ENCODE measurements at places on chromosomes 7 and 10.

DNA sequence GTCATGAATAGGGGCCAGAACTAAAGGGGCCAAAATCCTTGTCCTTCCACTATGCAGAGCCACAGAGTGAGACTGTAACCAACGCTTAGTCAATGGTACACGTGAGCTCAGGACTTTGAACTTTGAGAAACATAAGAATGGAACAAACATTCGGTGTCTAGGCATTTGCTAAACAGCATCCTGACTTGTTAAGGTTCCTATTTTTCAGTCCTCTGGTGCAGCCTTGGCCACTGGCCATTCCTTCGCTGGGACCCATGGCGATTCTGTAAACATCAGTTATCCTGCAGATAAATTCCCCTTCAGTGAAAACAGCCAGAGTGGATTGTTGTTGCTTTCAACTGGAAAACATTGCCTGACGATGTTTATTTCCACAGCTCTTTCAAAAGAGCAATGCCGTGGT is 266.8 kb downstream of the SORCS1 start:
- DNase-seq = no peak

DNA sequence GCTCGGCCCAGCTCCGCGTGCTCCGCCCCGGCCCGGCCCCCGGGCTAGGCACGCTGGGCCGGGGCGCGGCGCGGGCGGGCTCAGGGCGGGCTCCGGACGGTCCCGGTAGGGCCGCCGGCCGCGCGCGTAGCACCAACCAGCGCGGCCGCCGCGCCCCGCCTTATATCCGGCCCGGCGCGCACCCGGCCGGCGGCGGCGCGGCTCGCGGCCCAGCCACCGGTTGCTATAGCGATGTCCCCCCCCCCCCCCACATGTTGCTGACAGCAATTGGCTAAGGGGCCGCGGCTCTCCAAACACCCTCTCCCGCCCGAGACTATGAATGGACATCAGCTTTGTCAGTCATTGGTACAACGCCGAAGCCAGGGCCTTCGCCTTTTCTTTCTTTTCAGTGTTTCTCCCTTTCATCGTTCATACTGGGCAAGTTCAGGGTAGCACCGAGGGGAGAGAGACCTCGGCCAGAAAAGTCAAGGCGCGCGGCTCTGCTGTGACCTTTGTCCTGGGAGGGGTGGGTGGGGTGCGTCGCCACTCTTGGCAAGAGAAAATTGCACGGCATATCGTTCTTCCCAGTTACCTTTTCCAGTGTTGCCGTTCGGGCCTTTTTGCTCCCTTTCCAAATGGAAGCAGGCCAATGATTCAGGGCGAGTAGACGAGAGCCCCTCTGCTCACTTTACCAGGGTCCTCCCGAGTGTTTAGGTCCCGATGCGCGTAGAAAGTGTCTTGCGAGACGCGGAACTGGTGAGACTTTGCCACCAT is 354.2 kb downstream of the DNAJB6 start:
- DNase-seq = no peak

GRCh38 chr7:98281757-98282606 is 496 bp downstream of the BRI3 start:
- no peak for DNase-seq

GRCh38 chr7:41193738-41194282 is 509.1 kb downstream of the INHBA start:
- no peak for DNase-seq

- DNase-seq = no peak
Observed at GRCh38 chr10:36538953-36539586, 586.3 kb upstream of the ANKRD30A start.

GRCh38 chr7:120794106-120794729 is 63.7 kb downstream of the TSPAN12 start:
- DNase-seq = no peak

DNA sequence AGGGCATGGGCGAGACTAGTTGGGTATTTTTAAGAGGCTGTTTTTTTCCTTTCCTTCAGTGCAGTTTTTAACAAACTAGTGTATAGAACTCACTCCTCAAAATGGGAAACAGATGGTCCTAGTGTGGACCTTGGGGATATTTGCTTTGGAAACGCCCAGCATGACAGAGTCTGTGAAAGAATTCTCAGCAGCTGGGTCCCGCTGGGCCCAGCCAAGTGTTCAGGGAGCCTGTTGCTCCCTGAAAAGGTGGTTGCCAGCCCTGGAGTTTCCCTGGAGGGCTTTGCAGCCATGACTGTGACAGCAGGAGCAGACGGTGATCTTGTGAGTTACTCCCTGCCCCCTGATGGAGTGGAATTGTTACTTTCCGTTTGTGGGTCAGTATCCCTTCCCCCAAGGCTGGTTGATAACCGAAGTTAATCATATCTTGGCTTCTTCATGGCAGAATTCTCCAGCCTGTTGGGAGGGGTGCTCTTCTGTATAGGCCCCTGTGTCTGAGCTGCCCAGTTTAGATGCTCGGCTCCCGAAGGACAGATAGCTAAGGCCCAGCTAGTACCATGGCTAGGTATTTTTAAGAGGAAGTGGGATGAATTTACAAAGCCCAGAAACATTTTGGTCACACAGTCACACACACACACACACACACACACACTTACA is 278.6 kb upstream of the HABP2 start:
- DNase-seq = no peak

DNA sequence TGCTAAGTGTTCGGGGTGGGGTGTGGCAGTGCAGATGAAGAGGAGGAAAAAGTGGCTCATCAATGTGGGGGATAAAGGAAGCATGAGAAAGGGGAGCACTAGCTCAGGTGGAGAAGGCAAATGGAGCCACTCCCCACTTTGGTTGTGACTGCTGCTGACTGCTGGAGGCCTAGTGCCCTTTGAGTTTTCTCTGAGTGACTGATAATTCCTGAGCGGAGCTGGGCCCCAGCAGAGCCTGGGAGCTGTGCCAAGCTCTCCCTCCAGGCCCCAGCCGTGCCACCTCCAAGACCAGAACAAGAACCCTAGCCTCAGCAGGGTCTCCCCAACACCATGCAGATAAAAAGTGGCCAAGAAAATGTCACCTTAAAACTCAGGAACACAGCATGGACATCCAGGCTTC is 9.7 kb upstream of the RASSF4 start:
- DNase-seq = no peak

- no peak for DNase-seq
Observed at GRCh38 chr10:8310930-8311329, 256.4 kb downstream of the GATA3 start.

DNA sequence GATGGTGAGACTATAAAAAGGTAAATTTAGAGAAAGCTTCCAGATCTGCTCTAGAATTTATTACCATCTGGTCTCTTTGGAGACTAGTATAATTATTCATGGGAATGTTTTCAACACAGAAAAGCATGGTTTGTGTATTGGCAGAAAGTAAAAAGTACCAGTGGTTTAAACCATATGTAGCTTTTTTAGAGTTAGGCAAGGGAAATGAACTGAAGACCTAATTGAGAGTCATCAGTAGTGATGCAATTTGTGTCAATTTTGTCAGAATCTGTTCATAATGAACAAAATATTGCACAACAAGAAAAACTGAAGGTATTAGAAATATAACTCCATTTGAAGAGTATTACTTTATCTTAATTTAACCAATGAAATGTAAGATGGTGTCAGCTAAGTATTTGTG is 181.4 kb downstream of the ADK start:
- no peak for DNase-seq

DNA sequence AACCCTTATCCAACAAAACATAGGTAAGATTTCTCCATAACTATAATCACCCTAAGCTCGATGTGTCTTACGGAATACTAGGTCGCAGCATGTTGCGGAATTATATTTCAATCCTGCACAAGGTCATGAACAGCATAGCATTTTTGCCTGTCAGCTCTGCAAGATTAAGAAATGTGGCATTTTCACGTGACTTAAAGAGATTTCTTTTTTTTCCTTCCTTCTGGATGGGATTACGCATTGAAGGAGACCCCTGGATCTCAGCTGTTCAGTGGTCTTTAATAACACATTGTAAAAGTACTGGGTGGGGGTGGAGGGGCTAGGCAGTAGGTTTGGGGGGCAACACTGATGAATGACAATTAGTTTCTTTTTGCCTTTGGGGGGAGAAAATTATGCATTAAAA is 106.7 kb downstream of the CUBN start:
- DNase-seq = no peak

GRCh38 chr10:71372882-71373495 is 23.7 kb upstream of the CDH23 start:
- DNase-seq = no peak

- no peak for DNase-seq
Observed at GRCh38 chr7:130387628-130388403, 7.5 kb downstream of the CPA1 start.

DNA sequence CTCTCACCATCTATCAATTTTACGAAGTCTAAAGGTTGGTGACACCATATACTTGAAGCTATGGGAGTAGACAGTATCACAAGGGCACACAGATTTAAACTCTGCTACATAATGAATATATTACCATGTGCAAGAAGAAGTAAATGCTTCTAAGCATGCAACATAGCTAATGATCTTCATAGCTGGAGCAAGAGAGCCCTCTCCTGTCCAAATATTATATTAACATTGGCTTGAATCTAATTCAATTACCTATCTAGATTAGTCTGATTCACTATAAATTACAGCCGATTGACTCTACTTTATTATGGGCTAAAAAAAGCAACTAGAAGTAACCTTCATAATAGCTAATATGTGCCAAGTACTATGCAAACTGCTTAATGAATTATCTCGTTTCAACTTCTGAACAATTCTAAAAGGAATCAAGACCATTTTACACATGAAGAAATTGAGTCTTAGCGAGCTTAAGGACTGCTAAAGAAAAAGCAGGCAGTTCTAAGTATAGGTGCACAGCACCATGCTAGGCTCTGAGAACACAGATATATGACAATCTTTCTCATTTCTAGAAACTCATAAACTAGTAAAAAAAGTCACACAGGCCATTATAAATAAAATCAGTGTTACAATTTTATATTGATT is 21.9 kb downstream of the FRA10AC1 start:
- DNase-seq = no peak

GRCh38 chr7:20441346-20441745 is 110.6 kb downstream of the ITGB8 start:
- no peak for DNase-seq

- no peak for DNase-seq
Observed at GRCh38 chr10:73263693-73264347, 11.4 kb upstream of the MRPS16 start.

DNA sequence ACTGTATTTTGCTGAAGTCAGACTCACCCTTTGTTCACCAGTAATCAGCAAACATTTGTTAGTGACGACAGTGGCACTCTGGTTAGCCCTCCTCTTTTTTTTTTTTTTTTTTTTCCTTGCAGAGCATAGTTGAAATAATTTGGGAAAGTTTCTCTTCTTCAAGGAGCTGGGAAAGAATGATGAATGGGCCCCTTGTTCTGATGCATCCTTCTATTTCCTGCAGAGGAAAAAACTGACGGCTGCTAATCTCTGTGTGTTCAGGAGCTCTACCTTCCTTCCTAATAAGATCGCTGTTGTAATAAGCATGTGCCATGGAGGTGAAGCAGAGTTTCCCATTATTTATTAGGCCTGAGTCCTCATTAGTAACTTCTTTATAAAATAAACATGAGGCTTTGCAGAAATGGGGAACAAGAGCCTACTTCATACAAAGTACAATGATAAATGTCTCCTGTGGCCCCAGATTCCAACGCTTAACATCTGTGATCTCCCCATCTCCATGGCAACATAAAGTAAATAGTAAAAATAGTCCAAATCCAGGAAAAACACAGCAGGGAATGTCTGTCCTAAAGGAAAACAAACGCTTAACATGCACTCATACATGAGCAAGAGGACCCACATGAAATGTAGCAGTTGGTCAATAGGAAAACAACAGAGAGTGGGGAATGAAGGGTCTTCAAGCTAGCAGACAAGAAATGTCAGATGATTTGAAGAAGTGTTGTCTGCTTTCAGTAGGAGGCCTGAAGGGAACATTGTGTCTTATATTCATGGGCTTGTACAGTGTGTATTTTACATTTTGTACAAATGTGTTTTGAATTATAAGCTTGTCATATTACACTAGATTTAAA is 59.1 kb upstream of the CALD1 start:
- DNase-seq = no peak

- no peak for DNase-seq
Observed at GRCh38 chr10:44830022-44830421, 81.1 kb upstream of the TMEM72 start.

DNA sequence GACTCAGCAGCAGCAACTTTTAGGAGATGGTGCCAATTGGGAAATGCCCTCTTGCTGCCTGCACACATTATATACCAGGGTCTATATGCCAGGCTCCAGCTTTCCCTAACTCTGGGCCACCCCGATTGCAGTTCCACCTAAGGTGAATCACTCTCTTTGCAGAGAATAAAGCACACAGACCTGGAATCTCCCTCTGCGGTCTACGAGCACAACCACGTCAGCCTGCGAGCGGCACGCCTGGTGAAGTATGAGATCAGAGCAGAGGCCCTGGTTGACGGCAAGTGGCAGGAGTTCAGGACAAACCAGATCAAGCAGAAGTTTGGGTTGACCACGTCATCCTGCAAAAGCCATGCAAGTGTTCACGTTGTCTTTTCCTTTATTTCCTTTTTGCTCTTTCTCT is 38.2 kb upstream of the PLEKHA1 start:
- no peak for DNase-seq

DNA sequence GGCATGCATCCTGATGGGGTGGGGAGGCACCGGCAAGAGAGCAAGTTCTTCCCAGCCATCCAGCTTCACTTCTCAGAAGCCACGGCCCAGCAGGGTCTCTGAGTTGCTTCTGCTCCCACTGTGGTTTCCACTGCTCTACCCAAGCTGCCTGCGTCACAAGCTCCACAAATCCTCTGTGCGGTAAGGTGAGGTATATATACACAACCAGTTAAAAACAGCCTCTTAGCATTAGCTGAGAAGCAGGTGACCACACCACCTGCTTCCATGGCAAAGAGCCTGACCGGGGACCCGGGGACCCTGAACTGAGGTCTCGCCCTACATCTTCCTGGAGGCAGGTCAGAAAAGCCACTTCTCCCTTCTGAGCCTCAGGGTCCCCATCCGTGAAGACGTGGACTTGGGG is 46.9 kb upstream of the NPFFR1 start:
- no peak for DNase-seq

- DNase-seq = no peak
Observed at GRCh38 chr10:73379064-73379748, 20.5 kb upstream of the CFAP70 start.

DNA sequence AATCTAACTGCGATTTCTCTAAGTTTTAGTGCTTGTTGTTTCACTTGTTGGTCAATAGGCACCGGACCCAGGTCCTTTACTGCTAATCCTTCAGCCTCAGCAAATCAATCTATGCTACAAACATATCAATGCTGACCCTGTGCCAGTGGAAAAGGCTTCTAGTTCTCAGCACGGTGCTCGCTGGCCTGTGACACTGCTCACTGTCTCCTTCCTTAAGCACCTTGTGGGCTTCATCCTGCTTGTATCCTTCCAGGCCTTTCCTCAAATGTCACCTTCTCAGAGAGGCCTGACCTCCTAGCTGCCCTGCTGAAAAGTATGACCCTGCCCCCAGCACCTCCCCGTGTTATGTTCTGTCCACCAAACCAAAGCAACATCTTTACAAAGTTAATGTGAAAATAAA is 201.2 kb upstream of the FRMD4A start:
- DNase-seq = no peak
